ENCODE measurements at places on chromosomes 12 and 14.

- peak; percentile 29 for DNase-seq
These were observed 61.5 kb downstream of the SLC6A12 start for GRCh38 chr12:152440-152839.

GRCh38 chr12:6253278-6253677, 53.1 kb downstream of the CD9 start:
- DNase-seq: no peak

DNA sequence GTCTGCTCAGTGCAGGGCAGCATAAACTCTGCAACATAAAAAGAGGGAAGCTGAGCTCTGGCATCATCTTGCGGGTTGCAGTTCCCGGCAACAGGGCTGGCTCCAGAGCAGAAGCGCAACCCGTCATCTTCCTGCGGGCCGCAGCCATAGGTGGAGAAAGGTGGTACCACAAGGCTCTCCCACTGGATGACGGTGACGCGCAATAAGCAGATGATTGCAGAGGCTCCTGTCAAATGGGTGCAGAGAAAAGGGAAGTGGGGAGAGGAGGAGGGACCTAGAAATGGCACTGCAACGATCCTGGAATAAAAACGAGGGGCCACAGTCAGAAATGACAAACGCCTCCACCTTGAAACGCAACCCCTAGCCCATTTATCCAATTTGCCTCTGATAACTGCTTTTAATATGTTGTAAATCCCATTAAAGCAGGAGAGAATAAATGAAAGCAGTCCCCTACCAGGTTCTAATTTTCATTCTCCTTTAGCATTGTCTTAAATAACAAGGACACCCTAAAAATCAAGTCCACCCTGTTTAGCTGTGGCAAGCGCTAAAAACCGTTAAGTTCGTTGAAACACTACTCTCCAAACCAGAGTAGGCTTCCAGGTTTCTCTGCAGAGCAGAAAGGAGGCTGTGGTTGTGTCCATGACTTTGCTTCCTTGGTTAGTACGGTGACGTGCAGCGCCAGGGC, 30.9 kb upstream of the TUBA1C start:
- DNase-seq: peak; percentile 98

DNA sequence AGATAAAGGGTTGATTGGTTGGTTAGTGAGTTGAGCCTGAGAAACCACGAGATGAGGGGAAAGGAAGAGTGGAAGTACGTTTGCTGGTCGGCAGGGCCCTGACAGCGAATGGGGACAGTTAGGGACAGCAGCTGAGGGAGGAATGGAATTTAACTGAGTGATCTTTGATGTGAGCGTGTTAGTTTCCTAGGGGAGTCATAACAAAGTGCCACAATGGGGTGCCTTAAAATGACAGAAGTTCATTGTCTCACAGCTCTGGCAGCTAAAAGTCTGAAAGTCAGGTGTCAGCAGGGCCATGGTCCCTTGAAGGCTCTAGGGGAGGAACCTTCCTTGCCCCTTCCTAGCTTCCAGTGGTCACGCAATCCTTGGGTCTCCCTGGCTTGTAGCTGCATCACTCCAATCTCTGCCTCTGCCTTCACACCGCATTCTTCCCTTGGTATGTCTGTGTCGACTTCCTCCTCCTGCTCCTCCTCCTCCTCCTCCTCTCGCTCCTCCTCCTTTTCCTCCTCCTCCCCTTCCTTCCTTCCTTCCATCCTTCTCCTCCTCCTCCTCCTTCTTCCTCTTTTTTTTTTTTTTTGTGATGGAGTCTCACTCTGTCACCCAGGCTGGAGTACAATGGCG, 26.0 kb upstream of the RIN3 start:
- no peak for DNase-seq

DNA sequence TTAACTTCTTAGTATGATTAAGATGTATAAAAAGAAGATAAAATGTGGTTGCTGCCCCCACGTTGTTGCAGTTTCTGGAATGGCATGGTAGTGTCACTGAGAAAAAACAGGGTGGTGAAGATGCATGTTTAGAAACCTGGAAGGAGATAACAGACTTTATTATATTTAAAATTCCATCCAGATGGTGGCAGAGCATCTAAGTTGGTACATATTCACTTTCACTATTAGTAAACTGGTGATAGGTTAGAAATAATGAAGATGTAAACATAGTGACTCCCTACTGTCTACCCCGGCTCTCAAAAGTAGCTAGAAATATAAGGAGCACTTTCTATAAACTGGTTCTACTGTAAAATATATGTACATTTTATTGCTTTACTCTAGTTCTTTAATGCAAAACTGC, 279.3 kb downstream of the NPAS3 start:
- no peak for DNase-seq

Data from NCI-H1436 treated with DMSO at 0.1 percent for 48 hours (cell line).